ENCODE measurements at places on chromosomes 3 and 15.

GRCh38 chr3:51604212-51604611 lies 65.7 kb downstream of the RAD54L2 start:
- no peak for DNase-seq

DNA sequence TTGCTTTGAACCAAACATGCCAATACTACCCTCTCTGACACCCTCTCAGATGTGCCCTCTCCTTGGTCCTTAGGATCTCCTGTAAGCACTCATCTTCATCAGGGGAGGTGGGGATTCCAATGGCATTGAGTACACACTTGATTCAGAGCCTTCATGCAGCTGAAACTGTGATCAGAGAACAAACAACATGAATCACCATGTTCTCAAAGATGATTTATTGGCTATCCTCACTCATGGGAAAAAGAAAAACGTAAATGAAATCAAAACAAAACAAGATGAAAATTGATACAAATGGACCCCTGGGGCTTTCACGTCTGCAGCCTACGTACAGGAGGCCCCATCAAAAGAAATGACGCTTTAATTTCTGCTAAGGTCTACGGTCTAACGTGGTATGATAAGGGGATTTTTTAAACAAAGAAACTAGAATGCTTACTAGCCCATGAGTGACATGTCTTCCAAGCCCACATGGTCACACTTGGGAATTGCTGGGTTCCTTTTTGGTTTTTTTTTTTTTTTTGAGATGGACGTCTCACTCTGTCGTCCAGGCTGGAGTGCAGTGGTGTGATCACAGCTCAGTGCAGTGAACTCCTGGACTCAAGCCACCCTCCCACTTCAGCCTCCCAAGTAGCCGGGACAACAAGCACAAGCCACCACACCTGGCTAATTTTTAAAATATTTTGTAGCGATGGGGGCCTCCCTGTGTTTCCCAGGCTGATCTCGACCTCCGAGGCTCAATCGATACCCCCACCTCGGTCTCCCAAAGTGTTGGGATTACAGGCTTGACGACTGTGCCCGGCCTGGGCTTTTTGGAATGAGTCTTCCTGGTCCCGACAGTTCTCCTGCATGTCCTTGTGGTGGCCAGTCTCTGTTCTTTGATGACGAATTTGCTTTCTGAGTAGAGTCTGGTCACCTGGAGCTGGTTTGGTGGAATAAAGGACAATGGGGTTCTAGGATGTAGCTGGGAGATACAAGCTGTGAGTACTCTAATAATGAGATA lies 202.6 kb downstream of the XXYLT1 start:
- DNase-seq: no peak

GRCh38 chr15:75864213-75865059 lies 21.2 kb downstream of the UBE2Q2 start:
- DNase-seq: no peak

GRCh38 chr3:43296565-43296964 lies 10.2 kb downstream of the SNRK start:
- peak; percentile 97 for DNase-seq

GRCh38 chr15:49075881-49076280 lies 29.6 kb upstream of the SECISBP2L start:
- no peak for DNase-seq

- no peak for DNase-seq
These were observed 293.6 kb upstream of the ICE2 start for GRCh38 chr15:60772395-60773120.

GRCh38 chr3:47266709-47267489 lies 15.7 kb downstream of the KIF9 start:
- DNase-seq: peak; percentile 87

- peak; percentile 28 for DNase-seq
These were observed 1.2 kb downstream of the IFT122 start for GRCh38 chr3:129441215-129441614.

DNA sequence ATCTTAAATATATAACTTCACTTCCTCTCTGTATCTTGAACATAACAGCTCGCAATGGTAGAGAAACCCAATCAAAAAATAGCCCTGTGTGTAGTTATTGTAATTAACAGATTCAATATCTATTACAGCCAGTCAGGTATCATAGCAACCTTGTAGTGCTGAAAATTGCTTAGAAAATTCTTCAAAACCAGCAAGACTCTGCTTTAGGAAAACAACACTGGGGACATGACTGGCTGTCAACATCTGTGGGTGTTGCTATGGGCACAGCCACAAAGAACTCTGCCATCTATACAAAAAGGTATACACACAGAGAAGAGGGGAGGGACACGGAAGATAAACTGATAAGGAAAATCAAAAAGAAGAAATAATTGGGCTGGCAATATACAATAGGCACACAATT lies 101.2 kb downstream of the WDR72 start:
- DNase-seq: no peak

- DNase-seq: no peak
These were observed 240.4 kb upstream of the TBL1XR1 start for GRCh38 chr3:177437513-177438337.

- no peak for DNase-seq
These were observed 70.3 kb downstream of the SENP2 start for GRCh38 chr3:185656321-185656840.

DNA sequence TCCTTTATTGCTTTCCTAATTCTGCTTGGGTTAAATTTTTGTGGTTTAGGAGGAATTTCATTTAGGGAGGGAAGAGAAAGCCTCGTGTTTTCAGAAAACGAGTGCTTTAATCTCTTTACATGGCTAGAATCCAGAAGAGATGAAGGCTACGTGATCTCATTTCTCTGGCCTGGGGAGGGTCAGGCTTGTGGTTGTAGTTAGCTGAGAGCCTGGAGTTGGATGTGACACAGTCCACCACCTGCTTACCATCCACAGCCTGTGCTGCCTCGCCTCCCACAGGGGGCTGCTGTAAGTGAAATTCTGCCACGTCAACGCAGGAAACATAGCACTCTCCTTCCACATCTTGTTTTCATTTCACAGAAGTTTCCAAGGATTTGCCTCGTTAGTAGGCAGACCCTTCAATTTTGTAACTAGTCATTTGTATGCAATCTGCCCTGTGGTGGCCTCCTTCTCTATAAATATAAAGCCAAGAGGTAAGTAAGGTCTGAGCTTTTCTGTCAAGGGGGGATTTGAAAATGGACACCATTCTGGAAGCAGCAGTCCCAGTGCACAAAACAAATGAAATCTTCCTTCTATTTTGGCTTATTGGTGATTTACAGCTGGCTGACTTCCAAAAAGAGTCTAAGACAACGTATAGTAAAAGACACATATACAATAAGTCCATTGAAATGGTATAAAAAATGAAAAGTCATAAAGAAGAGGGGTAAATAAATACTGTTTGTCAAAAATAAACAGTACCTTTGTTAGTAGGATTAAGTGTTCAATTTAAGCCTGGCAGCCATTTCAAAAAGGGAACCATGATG lies 3.4 kb downstream of the GXYLT2 start:
- DNase-seq: no peak

- DNase-seq: no peak
These were observed 32.3 kb downstream of the RNU5B-1 start for GRCh38 chr15:65336493-65337435.

- no peak for DNase-seq
These were observed 6.9 kb downstream of the KIF7 start for GRCh38 chr15:89648106-89649012.

DNA sequence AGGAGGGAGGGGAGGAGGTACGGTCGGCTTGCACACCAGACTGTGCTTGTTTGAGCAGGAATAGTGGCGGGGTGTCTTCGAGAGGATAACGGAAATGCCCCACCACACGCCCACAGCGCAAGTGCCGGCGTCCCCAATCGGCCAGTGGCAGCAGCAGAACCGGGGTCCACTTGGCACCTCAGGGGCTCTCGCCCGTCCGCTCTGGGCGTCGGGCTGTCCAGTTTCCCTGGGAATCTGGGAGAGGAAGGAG lies 53.7 kb downstream of the CCDC54 start:
- peak; percentile 41 for DNase-seq

DNA sequence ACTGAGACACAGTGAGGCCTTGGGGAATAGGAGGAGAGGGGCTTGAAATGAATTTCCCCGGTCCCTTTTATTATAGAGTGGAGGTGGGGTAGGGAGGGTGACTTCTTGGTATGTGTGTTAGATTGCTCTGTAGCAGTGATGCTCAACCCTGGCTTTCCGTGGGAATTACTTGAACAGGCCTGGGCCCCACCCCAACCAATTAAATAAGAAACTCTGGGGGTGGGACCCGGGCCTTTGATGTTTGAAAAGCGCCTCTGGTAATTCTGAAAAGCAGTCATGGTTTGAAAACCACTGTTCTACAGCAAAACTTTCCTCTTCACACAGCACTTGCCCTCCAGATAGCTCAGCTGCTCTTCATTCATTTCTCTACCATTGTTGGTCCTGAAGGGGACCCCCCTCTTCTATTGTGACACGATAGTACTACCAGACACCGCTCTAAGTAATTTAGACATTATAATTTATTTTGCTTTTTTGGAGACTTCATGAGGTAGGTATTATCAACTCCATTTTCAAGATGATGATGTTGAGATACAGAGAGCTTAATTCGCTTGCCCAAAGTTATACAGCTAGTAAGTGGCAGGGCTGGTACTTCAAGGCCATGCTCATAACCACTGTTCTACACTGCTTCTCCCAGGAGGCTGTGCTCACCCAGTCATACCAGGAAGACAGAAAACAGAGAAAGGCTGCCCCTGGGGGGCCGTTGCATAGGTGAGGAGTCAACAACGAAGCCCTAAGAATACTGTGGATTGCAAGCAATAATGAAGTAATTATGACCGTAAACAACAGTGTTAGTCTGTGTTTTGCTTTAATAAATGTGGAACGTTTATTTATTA lies 176.2 kb downstream of the PEX5L start:
- no peak for DNase-seq

- no peak for DNase-seq
These were observed 519.7 kb upstream of the RGMA start for GRCh38 chr15:93608643-93609148.

- no peak for DNase-seq
These were observed 29.6 kb downstream of the SST start for GRCh38 chr3:187640569-187641059.

DNA sequence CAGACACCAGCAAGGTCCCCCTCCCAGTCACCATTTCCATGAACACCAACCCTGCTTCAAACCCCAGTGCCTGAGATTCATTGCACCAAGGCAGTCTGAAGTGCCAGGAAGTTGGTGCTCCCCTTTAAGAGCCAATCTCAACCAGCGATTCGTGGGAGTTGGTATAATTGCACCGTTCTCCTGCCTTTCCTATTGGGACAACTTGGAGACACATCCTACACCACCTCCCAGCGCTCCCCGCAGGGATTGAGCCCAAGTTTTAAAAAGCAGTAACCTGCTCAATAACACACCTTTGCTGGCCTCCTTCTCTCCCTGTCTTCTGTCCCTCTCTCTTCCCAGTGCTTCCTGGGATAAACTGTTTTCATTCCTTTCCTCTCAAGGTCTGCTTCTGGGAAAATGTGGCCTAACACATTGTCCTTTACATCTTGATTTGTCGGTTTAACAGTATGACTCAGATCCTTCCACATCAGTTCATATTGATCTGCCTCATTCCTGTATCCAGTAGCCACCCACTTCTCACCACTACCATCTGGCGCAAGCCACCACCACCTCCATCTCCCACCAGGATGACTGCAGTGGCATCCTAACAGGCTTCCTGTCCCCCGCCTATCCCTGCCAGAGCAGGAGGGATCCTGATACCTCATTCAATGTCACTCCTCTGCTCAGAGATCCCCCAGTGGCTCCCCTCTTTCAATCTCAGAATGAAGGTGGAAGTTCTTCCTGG lies 37.8 kb upstream of the HRH1 start:
- no peak for DNase-seq

DNA sequence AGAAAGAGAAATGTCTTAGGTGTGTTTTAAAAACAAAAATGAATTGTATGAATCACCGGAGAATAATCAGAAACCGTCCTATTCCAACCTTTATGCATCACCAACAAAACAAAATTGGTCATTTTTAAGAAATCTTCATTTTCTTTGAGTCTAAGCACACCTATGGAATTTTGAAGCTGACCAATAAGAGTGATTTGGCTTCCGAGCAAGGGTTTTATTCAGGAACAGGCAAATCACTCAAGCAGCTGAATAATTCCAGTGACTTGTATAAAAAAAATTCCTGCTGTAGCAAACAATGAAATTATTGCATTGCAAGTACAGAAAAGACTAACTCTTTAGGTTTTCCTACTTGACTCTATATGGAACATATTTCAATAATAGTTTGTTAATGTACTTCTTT lies 83.8 kb upstream of the FNDC3B start:
- DNase-seq: no peak

DNA sequence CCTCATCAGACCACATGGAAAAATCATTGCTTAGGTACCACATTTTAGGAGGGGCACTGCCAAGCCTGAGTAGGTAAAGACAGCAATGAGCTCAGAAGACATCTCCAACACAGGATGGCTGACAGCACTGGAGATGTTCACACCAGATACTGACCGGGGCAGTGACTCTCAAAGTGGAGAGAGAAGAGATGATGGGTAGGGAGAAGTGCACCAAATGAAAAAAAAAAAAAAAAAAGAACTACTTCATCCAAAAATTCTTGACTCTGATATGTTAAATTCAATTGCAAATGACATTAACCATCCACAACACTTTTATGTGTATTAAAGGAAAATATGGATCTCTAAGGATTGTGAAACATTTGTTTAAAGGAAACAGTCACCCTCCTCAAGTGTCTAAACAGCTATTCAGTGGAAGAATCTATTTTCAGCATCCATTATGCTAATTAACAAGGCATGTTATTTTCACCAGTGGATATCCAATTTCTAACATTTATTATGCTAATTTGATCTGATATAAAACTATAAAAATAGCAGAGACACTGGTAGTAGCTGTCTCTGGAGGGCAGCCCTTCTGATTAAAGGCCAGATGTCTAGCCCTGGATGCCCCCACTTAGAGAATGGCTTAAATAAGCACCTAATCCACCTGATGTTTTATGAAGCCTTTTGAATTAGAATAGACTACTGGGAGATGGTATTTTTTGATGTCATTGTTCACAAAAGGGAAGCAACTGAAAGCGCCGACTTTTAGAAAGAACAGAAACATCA lies 48.2 kb upstream of the VGLL4 start:
- no peak for DNase-seq

DNA sequence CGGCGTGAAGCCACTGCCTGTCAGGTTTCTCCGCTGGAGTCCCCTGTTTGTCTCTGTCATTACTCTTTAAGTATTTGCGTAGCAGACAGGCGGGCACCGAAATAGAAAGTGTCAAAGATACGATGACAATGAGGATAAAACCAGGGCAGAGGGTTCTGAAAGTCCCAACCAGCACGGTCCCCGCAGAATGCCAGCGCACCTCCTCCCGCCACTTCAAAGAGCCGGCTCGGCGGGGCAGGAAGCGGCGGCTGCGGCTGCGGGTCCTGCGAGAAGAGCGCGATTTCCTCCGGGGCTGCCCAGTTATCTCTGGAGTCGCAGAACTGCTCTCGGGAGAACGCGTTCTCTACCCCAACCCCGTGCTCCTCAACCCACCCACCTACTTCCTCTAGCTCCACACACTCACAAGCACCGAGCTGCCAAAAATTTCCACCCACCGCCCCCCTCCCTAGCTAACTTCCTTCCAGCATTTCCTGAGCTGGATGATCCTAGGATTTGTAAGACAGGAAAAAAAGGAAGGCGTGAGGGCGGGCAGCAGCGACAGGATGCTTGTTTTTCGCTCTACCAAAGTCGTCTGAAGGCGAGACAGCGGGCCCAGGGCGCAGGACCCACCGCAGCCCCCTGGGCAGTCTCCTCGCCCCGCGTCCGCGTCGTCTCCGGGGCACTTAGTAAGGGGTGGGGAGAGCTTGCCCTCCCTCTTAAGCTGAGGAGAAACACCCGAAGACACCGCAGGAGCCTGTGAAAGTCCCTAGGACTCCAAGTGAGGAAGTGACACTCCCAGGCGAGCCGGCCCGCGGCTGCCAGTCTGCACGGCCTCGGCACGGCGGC lies at the start of gene ARHGAP31:
Gene ARHGAP31, plus strand, starts transcription at position 513 of the 825 bp plus-strand sequence. CDS start 522 bp downstream, outside the sequence.
- DNase-seq: peak; percentile 75

GRCh38 chr3:140941434-140942220 lies at the start of gene SLC25A36:
TSS of gene SLC25A36 (plus strand) at chr3:140941836. CDS start at chr3:140942055, 219 bp downstream.
- DNase-seq: peak; percentile 96
